ENCODE measurements at places on chromosomes 2 and 18. TPM values are rescaled to one million over a fixed set of nuclear protein-coding genes. Genes with fewer than 3 reads are reported as not detected.

The HOXD11 gene
- total RNA-seq = not detected

The EPHA4 gene
- 22.7 TPM for total RNA-seq

The SATB2 gene
- total RNA-seq = 2.0 TPM

The RNU2-63P gene
- total RNA-seq = not detected

The NT5C1B gene
- total RNA-seq = not detected

The SLC40A1 gene
- 107 TPM for total RNA-seq

The HOXD1 gene
- total RNA-seq = 0.95 TPM

The LAMA3 gene
- 57.5 TPM for total RNA-seq

The DGUOK gene
- 30.5 TPM for total RNA-seq

The CMPK2 gene
- 31.1 TPM for total RNA-seq

DNA sequence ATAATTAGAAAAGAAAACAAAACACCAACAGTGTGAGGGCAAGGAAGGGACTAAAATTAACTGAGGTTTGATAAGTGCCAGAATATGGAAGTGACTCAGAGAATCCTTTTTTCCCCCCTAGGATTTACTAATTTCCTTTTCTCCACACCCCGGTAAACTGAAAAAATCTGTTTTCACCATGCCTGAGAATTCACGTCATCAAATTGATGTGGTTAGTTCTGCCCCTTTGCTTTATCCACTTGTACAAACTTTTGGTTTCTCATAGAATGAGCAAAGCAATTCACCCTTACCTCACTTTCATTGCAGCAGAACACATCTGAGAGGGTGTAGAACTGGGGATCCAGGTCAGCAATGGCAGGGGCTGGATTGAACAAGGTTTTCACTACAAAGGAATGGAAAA is 57.8 kb downstream of the RBKS start:
- DNase-seq = no peak

DNA sequence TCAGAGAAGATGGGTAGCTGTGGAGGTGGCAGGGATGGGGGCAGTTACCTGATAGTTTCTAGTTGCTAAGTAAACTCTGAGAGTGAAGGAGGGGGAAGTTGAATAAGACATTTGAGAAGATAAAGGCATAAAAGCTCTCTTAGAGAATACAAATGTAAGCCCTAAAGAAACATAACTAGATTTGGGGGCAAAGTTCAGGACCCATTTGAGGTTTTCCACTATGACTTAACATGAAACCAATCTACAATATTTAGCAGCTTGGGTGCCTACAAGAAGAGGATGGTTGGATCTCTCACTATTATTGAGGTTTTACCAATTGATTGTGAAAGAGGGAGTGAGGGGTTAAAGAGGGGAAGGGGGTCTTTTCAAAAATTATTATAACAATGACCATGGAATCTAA is 34.4 kb upstream of the LYPD6 start:
- DNase-seq = no peak

DNA sequence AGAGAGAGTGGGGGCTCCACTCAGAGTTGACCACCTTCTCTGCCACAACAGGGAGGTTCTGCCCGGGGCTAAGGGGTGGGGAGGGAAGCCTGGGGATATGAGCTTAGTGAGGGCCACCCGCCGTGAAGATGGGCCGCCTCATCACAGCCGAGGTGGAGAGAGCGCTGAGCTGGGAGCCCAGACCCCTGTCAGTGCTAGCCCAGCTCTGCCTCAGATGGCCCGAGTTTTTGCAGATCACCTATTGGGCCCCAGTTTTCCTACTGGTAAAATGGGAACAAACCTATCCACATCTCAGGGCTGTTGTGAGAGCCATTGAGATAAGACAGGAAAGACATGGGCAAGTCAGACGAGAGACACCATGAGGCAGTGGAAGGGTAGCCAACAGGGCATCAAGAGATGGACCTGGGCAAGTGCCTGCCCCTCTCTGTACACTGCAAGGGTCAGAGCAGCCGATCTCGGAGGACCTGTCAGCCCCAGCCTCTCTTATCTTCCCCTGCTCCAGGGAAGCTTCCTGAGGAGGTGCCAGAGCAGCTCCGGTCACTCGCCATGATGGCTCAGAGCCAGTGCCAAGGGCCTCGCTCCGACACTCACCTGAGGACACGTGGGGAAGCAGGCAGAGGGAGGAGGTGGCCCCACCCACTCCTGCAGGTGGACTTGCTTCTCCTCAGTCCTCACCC is 88.9 kb downstream of the MCFD2 start:
- no peak for DNase-seq

- no peak for DNase-seq
Observed at GRCh38 chr2:73963385-73964120, 21.2 kb upstream of the TET3 start.

DNA sequence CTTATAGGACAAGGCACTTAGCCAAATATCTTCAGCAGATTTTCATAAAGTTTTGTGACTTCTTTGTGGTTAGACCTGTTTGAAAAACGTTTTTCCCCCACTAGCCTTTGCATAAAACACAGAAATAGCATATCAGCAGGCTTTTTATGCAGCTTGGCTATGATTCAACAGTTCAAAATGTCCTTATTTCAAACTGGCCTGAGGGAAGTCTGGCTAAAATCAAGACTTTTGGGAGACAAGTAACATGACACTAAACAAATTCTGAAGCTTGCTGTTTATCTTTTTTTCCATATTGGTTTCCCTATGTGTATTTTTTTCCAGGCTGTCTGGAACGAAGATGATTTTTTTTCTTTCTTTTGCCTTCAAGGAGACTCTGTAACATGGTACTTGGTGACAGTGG is 95.1 kb upstream of the L3MBTL4 start:
- DNase-seq = no peak

DNA sequence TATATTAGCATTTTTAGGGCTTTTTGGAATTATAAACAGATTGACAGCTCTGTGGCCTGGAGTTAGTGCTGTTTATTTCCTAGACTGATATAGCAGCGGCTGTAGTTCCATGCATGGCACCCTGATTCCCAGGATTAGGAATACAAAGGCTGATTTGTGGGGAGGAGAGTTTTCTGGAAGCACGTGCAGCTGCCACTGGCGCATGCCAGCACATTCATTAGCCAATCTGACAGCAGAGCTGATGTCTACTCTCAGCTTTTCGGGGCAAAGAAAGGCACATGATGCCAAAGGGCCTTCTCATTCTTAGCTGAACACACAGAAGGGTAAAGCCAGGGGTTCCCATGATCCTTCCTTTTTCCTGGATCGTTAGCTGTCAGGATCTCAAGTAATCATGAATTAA is 45.7 kb upstream of the RAPH1 start:
- no peak for DNase-seq

DNA sequence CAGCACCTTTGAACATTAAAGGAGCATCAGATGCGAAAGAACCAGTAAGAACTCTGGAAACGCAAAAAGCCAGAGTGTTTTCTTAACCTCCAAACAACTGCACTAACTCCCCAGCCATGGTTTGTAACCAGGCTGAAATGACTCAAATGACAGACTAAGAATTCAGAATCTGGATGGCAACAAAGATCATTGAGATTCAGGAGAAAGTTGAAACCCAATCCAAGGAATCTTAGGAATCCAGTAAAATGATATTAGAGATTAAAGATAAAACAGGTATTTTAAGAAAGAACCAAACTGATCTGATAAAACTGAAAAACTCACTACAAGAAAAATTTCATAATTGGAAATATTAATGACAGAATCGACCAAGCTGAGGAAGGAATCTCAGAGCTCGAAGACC is 116.7 kb downstream of the PTRHD1 start:
- DNase-seq = no peak

GRCh38 chr2:26651470-26651771 is 10.3 kb upstream of the CIB4 start:
- DNase-seq = peak; percentile 5

- no peak for DNase-seq
Observed at GRCh38 chr2:186968277-186968676, 119.3 kb upstream of the ZSWIM2 start.

- no peak for DNase-seq
Observed at GRCh38 chr2:174623106-174623637, 25.6 kb upstream of the WIPF1 start.

DNA sequence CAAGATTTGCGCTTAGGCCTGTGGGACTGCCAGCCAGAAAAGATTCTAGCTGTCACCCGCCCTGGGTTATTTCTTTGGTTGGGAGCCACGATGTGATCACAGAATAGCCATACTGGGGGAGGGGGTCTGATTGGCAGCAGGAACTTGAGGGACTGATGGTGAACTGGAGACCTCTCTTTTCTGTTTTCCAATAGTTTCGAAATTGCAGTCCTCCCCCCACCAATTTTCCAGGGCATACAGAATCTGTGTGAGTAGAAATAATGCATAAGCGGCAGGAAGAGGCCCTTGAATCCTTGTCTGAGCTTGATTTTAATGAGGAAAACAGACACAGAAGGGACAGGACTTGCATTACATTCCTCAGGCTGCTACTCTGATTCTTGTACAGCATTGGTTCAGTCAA is 2.2 kb upstream of the POLR2D start:
- DNase-seq = no peak

DNA sequence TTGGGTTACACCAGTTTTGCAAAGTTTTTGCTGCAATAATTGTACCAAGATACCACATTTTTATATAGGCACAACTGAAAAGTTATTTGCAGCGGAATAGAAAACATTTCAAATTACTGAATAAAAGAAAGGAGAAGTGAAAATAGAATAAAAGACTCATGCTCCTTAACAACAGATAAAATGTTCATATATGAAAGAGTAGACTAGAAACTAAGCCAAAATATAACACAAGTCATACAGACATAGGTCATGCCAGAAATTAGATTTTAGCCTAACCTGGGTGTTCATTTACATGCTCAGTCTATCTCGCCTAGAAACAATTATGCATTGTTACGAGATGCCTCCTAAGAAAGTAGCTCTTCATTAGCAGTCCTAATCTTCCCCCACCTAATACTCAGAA is 16.4 kb upstream of the MAP3K20 start:
- no peak for DNase-seq

GRCh38 chr2:159010340-159010739 is 41.9 kb downstream of the TANC1 start:
- DNase-seq = no peak

GRCh38 chr2:57892920-57893319 is 153.7 kb upstream of the VRK2 start:
- no peak for DNase-seq

GRCh38 chr18:75009296-75009695 is 199.6 kb downstream of the PTGR3 start:
- DNase-seq = no peak

GRCh38 chr2:152335726-152336118 is 748 bp downstream of the FMNL2 start:
- DNase-seq = no peak

- DNase-seq = no peak
Observed at GRCh38 chr2:167550448-167550847, 662.2 kb downstream of the XIRP2 start.

- no peak for DNase-seq
Observed at GRCh38 chr2:239769554-239770245, 255.4 kb downstream of the NDUFA10 start.

DNA sequence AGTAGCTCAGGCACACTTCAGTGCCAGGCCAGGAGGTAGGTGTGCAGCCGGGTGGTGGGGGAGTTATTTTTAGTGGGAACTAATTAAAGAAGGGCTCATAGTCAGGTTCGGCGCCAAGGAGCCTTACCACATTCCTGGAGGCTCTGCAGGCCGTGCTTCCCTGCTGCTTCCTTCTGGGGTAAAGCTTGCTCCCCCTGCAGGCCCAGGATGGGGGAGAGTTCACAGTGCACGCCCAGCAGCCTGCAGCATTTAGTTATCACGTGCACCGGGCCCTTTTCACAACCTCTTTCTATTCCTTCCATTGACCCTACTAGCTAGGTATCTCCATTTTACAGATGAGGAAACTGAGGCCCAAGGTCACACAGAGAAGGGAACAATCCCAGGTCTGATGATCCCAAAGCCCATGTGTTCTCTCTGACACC is 2.5 kb downstream of the KCNF1 start:
- DNase-seq = no peak

DNA sequence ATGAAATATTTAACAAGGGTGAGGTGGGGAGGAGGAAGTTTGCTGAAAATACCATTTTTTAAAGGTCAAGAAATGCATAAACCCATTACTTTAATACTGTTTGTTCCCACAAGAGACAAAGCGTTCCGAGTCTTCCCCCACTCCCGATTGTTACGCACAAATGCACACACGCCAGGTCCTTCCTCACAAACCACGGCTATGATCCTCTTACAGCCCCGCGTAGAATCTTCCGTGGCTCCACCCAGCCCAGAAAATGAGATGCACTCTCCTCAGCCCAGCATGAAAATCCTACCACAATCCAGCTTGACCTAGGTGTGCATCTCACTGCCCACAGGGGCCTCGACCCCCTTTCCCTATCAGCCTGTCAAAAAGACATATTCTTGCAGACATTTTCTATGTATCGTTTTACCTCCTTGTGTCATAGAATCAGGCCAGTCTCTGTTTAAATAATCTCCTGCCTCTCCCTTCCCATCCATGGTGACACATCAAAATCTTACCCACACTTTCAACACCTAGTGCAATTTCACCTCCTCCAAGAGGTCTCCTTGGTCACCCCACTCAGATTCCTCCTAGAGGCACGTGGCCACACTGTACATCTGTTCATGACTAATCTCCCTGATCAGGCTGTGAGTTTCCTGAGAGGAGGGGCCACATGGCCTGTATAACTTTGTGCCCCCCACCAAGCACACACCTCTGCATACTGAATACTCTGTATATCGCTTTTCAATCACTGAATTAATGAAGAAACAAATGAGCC is 491.0 kb upstream of the KLHL29 start:
- DNase-seq = no peak

DNA sequence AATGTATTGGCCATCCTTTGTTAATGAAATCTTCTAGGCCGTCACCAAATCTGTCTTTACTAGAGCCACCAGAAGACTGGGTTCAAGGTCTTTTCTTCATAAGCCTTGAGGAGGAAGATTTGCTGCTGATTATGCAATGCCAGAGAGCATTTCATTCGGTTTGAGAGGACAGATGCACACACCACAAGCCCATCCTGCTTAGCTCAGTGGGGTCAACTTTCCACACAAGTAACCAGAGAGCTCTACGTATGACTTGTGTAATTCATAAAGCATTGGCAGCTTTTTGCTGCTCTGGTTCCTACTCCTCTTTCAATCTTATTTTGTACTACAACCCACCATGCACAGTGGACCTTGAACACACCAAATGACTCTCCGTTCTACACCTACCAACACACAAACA is 106.9 kb downstream of the OSR1 start:
- DNase-seq = no peak

GRCh38 chr2:210555555-210555954 is 844 bp upstream of the CPS1 start:
- DNase-seq = no peak
